ENCODE measurements at places on chromosomes 6 and 20. TPM values are rescaled to one million over a fixed set of nuclear protein-coding genes. Genes with fewer than 3 reads are reported as not detected.
A peak's percentile ranks its signal among the peaks of the same experiment; 100 is the strongest.

DNA sequence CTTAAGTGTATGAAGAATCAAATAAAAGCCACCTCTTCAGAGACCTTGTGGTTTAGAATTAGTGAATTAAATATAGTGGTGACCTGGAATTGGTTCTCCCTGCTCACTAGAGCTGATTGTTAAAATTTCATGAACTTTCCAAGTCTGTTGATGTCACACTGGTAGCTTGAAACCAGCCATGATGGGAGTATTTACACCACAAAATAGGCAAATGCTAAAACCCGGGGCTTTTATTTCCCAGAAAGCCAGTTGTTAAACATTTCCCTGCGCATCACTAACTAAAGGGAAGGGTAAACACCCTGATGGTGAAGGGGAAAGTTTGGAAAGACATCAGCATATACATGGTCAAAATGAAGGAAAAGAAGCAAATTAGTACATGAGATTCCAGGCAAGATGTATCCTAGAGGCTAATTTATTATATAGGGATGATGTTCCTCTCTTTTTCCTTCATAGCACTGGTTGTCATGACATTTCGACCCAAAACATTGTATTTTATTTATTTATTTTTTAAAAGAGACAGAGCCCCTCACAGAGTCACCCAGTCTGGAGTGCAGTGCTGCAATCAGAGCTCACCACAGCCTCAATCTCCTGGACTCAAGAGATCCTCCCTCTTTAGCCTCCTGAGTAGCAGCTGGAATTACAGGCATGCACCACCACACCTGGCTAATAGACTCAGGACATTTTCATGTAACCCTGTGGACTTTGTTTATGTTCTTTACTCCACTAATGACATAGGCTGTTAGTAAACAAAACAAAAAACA, 123.2 kb downstream of the RIN2 start:
- no peak for DNase-seq
- H3K27me3 ChIP-seq: no peaks in the 10 kb centered on the region
- no peaks in the 10 kb centered on the region for H3K36me3 ChIP-seq
- H3K27ac ChIP-seq: no peak overlapping the region

DNA sequence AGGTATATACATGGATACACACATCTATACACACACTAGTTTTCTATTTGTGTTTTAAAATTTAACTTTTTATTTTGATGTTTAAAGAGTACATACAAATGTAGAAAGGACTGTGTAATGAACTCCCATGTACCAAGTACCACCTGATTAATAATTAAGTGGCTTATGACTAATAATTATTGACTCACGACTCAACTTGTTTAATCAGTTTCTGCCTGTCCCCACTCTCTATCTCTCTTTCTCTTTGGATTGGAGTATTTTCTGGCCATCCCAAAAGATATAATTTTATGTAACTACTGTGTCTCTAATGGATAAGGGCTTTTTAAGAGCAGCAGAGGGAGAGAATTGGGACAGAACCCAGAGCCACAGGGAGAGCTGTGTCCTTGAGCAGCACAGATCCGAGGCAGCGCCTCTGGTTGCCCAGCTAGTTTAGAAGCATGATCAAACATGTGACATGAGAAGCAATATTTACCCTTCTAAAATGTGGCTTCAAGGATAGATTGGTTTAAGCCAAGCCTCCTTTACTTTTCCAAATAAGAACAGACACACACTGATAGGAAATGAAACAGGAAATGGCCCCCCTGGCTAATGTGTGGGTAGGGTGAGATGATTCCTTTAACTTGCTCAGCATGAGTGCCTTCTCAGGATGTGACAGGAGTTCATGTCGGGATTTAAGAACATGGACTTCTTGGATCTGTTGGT, 81.0 kb downstream of the ERMARD start:
- no peak overlapping the region for H3K27ac ChIP-seq
- H3K36me3 ChIP-seq: no peaks in the 10 kb centered on the region
- no peaks in the 10 kb centered on the region for H3K27me3 ChIP-seq
- DNase-seq: peak; percentile 57

DNA sequence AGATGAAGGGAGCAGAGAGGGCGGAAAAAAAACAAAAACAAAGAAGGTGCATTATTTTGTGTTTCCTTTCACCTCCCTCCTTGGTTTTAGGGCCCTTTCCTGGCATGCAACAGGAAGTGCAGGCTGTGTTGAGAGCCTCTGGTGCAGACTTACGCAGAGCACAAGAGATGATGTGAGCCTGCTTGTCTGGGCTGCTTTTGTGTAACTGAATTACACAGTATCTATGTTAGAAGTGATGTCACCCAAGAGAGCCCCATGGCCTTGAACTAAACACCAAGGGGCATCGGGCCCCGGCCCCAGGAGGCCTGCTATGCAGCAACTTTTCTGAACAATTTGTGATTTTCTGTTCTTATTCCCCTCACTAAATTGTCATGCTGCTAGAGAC, 25.5 kb downstream of the GNAS start:
- DNase-seq: no peak
- H3K36me3 ChIP-seq: no peaks in the 10 kb centered on the region

DNA sequence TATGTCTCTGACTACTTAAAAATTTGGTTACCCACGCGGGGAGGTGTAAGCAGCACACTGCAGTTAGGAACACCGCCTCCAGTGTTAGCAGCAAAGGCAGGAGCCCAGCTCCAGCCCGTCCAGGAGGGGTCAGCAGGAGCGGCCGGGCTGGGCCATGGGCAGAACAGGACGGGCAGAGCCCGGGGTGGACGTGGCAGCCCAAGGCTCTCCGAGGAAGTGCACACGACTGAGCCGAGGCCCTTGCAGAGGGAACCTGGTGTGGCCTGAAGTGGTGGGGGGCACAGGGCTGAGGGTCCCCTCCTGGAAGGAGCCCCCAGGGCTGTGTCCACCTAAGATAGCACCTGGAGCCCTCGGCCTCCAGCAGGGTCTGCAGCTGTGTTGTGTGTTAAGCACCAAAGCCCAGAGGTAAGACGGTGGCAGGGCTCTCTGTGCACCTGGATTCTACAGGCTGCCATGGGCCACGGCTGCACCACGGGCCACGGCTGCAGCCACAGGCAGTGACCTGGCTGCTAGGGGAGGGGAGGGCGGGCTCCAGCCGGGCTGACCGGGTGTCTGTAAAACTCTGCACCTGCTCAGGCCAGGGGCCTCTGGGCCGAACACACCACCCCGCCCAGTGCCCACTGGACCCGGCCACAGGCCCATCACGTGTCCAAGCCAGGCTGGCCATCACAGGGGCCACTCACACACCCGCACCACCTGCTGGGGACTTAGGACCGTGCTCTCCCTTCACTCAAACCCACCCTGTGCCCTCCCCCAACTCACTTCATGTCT, 6.6 kb downstream of the SLC2A4RG start:
- H3K27me3 ChIP-seq: no peaks in the 10 kb centered on the region
- no peak overlapping the region for H3K4me3 ChIP-seq
- peaks cover 20% of the 10 kb centered on the region for H3K4me1 ChIP-seq
- peaks cover 42% of the 10 kb centered on the region for H3K36me3 ChIP-seq
- DNase-seq: no peak

DNA sequence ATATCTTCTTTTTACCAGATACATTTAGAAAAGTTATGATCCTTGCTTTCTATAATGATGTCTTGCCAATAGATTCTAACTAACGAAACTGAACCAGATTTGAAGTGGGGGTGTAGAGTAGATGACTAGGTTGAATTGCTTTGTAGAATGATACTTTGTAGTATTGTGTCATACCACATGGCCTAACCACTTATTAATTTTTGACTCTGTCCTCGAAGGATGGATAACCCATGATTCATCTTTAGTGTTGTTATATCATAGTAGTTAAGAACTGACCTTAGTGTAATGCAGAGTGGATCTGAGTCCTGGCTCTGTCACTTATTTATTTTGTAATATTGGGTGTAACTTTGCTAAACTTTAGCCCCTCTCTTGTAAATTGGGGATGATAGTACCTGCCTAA, 4.5 kb downstream of the PHF3 start:
- DNase-seq: no peak
- no peak overlapping the region for H3K4me3 ChIP-seq
- H3K27me3 ChIP-seq: no peaks in the 10 kb centered on the region
- H3K4me1 ChIP-seq: peaks cover 72% of the 10 kb centered on the region

DNA sequence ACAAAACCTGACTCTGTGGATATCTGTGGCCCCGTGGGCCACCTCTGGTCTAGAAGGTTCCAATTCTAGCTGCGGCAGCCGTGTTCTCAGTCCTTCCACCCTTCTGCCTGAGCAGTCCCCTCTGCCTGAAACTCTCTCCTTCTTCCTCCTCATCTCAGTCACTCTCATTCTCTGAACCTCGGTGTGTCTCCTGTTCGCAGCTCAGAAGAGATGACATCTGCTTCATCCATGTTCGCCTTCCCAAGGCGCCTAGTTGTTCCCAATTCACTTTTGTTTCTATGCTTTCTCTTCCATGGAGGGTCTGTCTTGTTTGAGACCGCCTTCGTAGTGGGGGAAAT, 95.5 kb downstream of the CEBPB start:
- H3K36me3 ChIP-seq: no peaks in the 10 kb centered on the region
- DNase-seq: no peak
- H3K4me3 ChIP-seq: no peak overlapping the region
- H3K27ac ChIP-seq: peak overlapping the region; percentile 68
- H3K4me1 ChIP-seq: peaks cover 29% of the 10 kb centered on the region

- no peak overlapping the region for H3K4me3 ChIP-seq
- no peaks in the 10 kb centered on the region for H3K4me1 ChIP-seq
- DNase-seq: no peak
These were observed 328.4 kb upstream of the SOX4 start for GRCh38 chr6:21265034-21265729.

DNA sequence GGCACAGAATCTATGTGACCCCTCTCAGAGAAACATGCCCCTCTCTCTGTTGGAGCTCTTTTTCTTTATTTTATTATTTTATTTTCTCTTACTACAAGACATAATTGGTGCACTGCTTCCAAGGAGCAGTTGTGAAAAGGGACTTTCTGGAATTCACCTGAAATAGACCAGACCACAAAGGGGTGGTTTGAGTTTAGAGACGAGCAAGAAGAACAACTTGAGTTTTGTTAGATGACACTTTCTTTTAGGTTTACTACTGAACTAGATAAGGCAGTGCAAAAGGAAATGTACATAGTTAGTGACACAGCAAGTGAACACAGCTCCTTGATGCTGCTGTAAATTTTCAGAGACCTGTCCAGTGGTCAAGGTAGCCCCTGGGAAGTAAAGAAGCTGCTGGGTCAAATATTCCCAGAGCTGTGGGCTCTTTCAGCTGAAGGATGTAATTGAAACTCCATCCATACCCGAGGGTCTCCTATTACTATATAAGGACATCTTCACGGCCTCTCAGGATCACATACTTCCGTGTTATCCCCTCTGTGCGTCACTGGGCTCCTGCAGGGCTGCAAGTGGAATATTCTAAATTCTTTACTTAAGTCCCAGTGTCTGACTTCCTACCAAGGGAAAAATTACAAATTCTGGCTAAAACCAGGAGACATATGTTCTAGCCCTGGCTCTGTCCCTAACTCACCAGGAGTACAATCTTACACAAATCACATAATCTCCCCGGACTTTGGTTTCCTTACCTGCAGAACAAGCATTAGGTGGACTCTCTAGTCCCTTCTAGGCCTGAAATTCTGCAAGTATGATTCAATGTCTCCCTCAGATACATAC, 69.1 kb upstream of the ADTRP start:
- H3K27me3 ChIP-seq: no peaks in the 10 kb centered on the region
- DNase-seq: no peak
- no peaks in the 10 kb centered on the region for H3K4me1 ChIP-seq
- no peak overlapping the region for H3K27ac ChIP-seq

DNA sequence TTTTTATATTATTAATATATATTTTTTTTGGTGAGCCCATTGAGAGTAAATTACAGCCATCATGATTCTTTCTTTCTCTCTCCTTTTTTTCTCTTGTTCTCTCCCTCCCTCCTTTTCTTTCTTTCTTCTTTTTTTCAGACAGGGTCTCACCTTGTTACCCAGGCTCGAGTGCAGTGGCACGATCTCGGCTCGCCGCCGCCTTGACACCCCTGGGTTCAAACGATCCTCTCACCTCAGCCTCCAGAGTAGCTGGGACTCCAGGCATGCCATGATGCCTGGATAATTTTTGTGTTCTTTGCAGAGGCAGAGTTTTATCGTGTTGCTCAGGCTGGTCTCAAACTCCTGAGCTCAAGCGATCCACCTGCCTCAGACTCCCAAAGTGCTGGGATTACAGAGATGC, 1.6 kb downstream of the CCDC170 start:
- DNase-seq: no peak
- H3K4me3 ChIP-seq: no peak overlapping the region
- H3K4me1 ChIP-seq: peaks cover 10% of the 10 kb centered on the region
- no peaks in the 10 kb centered on the region for H3K36me3 ChIP-seq
- H3K27me3 ChIP-seq: peaks cover 39% of the 10 kb centered on the region

DNA sequence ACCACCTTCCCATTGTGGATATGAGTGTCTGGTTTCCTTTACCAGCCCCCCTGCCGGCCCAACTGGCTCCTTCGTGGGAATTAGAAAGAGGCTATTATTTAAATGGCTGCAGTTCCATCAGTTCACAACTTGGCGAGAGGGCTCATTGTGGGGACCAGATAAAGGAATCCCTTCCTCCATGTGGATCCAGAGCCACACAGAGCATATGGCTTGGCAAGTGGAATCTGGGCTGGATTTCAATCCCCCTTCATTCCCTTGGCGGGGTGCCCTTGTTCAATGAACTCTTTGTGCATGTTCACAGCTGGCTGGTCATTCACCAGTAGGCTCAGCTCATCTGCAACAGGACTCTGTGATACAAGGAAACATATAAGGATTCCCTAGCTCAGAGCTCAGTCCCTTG, 140.6 kb downstream of the OPN5 start:
- no peaks in the 10 kb centered on the region for H3K36me3 ChIP-seq
- DNase-seq: no peak
- H3K27ac ChIP-seq: no peak overlapping the region

DNA sequence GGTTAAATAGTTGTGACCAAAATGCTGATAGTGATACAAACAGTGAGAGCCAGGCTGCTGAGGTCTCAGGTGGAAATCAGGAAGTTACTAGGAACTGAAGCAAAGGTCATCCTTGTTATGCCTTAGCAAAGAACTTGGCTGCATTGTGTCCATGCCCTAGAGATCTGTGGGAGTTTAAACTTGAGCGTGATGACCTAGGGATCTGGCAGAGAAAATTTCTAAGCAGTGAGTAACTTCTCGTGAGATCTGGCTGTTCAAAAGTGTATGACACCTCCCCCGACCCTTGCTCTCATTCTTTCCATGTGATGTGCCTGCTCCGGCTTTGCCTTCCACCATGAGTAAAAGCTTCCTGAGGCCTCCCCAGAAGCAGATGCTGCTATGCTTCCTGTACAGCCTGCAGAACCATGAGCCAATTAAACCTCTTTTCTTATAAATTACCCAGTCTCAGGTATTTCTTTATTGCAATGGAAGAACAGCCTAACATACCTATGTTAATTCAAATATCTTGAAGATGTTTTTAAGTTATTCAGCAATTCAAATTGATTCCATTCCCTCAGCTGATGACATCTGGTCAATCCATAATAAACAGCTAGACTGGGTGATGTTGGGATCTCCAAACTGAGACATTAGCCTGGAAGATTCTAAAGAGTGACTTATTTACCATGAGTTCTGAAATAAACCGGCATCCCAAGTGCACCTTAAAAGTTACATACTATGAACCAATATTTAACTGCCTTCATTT, 33.8 kb downstream of the KIF16B start:
- H3K4me1 ChIP-seq: peaks cover 13% of the 10 kb centered on the region
- H3K27ac ChIP-seq: no peak overlapping the region
- H3K4me3 ChIP-seq: no peak overlapping the region
- H3K27me3 ChIP-seq: no peaks in the 10 kb centered on the region

- no peak overlapping the region for H3K4me3 ChIP-seq
- H3K36me3 ChIP-seq: no peaks in the 10 kb centered on the region
- DNase-seq: no peak
- no peaks in the 10 kb centered on the region for H3K4me1 ChIP-seq
- H3K27ac ChIP-seq: no peak overlapping the region
These were observed 114.7 kb upstream of the PRL start for GRCh38 chr6:22411376-22412105.

The RIPPLY2 gene
- total RNA-seq: not detected

The SLC12A5 gene
- not detected for total RNA-seq

The OLIG3 gene
- 0.32 TPM for total RNA-seq

The GRIK2 gene
- total RNA-seq: 1.8 TPM

The SPATA2 gene
- 4.0 TPM for total RNA-seq

The TMEM181 gene
- 24.7 TPM for total RNA-seq

All from esophagus muscularis mucosa (tissue), 4 donors.